ENCODE measurements at places on chromosomes 7 and 10. TPM values are rescaled to one million over a fixed set of nuclear protein-coding genes. Genes with fewer than 3 reads are reported as not detected.

LMOD2 gene
- total RNA-seq: not detected

VWA2 gene
- 0.22 TPM for total RNA-seq

ZNF853 gene
- total RNA-seq: 18.2 TPM

COL26A1 gene
- total RNA-seq: 0.30 TPM

BEND7 gene
- total RNA-seq: 25.2 TPM

PLOD3 gene
- total RNA-seq: 52.5 TPM

ITGB8 gene
- total RNA-seq: 497 TPM

OR6V1 gene
- not detected for total RNA-seq

DNA sequence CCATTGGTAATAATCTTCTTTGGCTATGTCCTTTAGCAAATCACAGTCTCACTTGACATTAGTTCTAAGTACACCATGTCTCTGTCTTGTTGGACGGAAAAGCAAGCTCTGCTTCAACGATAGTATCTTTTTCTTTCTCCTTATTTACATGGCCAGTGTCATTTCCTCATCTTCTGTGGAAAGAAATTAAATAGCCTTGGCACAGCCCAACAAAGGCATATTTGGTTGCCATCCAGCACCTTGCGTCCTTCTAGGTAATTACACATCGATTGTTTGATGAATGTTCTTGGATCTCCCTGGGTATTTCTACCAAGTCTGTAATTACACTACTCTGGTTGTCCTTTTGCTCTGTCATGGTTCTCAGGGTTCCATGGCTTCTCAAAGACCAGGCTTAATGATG, 183.1 kb downstream of the CHN2 start:
- no peaks in the 10 kb centered on the region for H3K27me3 ChIP-seq
- H3K4me3 ChIP-seq: no peak overlapping the region
- H3K36me3 ChIP-seq: no peaks in the 10 kb centered on the region
- DNase-seq: no peak
- H3K4me1 ChIP-seq: no peaks in the 10 kb centered on the region

DNA sequence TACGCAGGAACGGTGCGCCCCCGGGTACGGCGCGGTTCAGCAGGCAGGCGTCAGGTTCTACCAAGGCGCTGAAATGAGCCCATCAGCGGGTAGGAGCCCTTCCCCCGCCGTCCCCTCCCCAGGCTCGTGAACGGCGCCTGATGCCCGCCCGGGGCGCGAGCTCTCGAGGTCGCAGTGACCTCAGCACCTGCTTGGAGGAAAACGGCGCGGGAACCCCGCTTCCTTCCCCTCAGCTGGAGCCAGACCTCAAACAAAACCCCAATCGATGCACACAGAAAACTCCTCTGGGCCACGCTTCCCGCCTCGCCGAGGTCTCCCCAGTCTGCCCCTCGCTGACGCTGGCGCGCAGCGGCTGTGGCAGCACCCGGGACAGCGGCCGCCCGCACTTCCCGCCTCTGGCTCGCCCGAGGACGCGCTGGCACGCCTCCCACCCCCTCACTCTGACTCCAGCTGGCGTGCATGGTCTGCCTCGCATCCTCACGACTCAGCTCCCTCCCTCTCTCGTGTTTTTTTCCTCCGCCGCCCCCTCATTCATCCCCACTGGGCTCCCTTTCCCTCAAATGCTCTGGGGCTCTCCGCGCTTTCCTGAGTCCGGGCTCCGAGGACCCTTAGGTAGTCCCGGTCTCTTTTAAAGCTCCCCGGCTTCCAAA, 514 bp upstream of the GAD2 start:
- no peak overlapping the region for H3K4me3 ChIP-seq
- no peak for DNase-seq
- H3K36me3 ChIP-seq: no peaks in the 10 kb centered on the region
- no peak overlapping the region for H3K27ac ChIP-seq
- no peaks in the 10 kb centered on the region for H3K27me3 ChIP-seq

DNA sequence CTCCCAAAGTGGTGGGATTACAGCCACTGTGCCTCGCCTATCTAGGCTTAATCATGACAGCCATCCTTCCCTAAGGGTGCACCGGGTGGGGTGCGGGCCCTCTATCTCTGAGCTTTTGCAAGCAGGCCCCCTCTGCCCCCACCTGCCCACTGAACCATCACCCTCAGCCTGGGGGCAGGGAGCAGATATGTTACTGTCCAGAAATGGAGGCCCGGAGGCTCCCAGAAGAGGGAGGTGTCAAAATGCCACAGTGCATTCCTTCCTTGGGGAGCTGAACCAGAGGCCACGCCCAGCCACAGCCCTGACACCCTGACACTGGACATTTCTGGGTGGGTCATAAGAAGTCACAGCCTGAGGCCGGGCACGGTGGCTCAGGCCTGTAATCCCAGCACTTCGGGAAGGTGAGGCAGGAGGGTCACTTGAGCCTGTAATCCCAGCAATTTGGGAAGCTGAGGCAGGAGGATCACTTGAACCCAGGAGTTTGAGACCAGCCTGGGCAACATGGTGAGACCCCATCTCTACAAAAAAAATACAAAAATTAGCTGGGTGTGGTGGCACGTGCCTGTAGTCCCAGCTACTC, 129.8 kb upstream of the TNRC18 start:
- peak overlapping the region; percentile 98 for H3K27ac ChIP-seq
- no peaks in the 10 kb centered on the region for H3K27me3 ChIP-seq
- no peak for DNase-seq
- H3K4me3 ChIP-seq: no peak overlapping the region
- H3K4me1 ChIP-seq: no peaks in the 10 kb centered on the region

DNA sequence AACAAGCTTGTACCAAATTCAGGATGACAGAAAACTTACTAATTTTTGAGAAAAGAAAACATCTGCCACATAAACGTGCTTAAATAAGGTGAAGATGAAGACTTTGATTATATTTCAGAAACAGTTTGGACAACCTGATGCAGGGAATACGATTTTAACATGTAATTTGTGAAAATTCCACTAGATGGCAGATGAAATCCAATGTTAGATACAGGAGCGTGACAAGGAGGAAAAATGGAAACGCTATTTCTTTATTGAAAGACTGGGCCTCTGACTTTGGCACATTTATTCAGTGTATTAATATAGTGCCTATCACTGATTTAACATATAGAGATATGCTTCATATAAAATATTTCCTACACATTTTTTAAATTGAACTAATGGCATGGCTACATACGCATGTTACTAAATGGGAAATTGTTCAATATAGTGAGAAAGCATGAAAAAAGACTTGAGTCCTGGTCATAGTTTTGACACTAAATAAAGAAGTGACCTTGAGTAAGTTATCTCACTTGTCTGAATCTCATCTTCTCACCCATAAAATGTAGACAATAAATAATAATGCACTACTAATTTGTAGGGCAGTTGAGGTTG, 60.7 kb downstream of the CD36 start:
- H3K36me3 ChIP-seq: no peaks in the 10 kb centered on the region
- no peaks in the 10 kb centered on the region for H3K27me3 ChIP-seq
- no peak for DNase-seq
- peak overlapping the region; percentile 29 for H3K27ac ChIP-seq

GRCh38 chr7:55535617-55536016, 36.7 kb downstream of the VOPP1 start:
- H3K36me3 ChIP-seq: no peaks in the 10 kb centered on the region
- no peak for DNase-seq
- H3K27ac ChIP-seq: peak overlapping the region; percentile 77
- H3K4me1 ChIP-seq: peaks cover 52% of the 10 kb centered on the region
- H3K4me3 ChIP-seq: no peak overlapping the region
- H3K27me3 ChIP-seq: no peaks in the 10 kb centered on the region

DNA sequence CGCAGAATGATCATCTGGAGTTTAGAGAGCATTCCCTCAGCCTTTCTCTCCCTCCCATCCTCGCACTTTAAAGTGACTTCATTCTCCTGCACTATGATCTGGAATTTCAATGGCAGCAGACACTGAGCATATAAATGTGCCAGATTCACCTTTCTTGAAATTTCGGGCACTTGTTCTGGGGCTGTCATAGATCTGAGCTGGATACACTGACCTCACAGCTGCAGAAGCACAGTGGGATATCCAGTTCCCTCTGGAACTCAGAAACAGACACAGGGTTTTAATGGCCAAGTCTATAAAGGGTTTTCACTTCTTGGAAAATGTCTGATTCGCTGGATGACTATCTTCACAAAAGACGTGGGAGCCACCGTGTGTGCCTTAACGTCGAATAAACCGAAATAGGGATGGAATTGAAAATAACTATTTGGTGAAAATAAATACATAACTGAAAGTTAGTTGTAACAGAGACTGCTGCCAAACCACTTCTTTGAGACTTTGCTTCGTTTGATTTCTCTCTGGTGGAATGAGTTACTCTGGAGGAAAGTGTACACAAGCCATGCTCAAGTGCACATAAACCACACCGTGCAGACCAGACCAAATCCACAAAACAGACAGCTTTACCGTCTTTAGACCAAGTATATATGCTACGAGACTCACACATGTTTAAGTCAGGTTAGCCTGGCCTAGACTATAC, 126.1 kb downstream of the SVIL start:
- H3K4me3 ChIP-seq: no peak overlapping the region
- H3K27ac ChIP-seq: no peak overlapping the region
- peaks cover 6% of the 10 kb centered on the region for H3K36me3 ChIP-seq
- no peaks in the 10 kb centered on the region for H3K4me1 ChIP-seq
- no peaks in the 10 kb centered on the region for H3K27me3 ChIP-seq
- no peak for DNase-seq

DNA sequence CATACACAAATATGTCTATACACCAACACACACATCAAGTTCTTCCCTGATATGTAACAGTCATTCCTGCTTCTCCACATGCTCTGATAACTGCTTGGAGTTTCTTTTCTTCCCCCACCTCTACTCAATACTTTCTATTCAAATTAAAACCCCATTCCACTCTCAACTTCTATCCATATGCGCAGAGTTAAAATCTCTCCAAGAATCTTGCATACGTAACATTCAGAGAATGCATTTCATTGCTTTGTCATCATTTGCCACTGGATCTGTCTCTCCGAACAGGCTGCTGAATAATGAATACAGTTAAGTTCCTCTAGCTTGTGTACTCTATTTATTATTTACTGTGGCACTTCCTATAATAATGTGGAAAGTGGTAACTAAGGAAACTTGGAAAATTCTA, 68.8 kb downstream of the DGKB start:
- DNase-seq: no peak
- peaks cover 3% of the 10 kb centered on the region for H3K4me1 ChIP-seq
- H3K27me3 ChIP-seq: no peaks in the 10 kb centered on the region
- H3K4me3 ChIP-seq: no peak overlapping the region

- no peaks in the 10 kb centered on the region for H3K4me1 ChIP-seq
- H3K27me3 ChIP-seq: no peaks in the 10 kb centered on the region
- DNase-seq: no peak
- no peak overlapping the region for H3K27ac ChIP-seq
Observed at GRCh38 chr7:150357270-150357669, 11.4 kb upstream of the REPIN1 start.

GRCh38 chr7:55536619-55537457, 35.5 kb downstream of the VOPP1 start:
- H3K36me3 ChIP-seq: no peaks in the 10 kb centered on the region
- no peaks in the 10 kb centered on the region for H3K27me3 ChIP-seq
- peaks cover 75% of the 10 kb centered on the region for H3K4me1 ChIP-seq

- no peaks in the 10 kb centered on the region for H3K27me3 ChIP-seq
- no peak overlapping the region for H3K27ac ChIP-seq
- peaks cover 7% of the 10 kb centered on the region for H3K4me1 ChIP-seq
- H3K36me3 ChIP-seq: no peaks in the 10 kb centered on the region
- peak overlapping the region; percentile 69 for H3K4me3 ChIP-seq
Observed at GRCh38 chr7:54757711-54758110, 1.3 kb downstream of the SEC61G start.

DNA sequence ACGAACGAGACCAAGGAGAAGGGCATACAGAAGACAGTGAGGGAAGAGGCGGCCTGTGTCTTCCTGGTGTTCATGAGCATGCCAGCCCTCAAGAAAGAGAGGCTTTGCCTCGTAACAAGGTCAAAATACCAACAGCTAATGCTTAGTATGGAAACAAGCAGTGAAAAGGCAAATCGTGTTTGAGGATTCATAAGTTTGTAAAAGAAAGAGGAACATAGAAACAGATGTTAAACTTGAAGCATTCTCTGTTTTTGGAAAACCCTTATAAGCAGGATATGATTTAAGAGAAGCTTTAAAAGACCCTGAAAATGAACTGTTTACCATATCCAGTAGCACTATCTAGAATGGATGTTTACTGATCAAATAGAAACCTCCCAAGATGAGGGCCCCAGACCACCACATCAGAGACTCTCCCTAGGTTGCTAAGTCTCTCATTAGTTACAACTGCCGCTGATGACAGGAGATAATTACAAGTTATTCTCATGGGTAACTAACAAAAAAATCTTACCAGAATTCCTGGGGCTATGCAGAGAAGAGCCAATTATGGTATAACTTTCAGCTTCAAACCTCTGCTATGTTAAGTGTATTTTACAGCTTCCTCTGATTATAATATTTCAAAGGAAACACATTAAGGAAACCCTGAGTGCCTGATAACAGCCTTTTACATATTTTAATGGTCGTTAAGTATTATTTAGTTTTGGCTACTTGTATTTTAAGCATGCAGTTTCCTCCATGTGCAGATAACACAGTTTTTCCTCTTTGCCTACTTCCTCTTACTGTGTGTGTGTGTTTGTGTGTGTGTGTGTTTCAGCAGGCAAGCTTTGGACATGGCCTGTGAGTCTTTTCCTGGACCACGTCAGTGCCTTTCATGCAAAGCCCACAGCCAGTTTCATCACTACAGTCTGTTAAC, 17.9 kb downstream of the JCAD start:
- no peak for DNase-seq
- H3K27me3 ChIP-seq: no peaks in the 10 kb centered on the region
- no peak overlapping the region for H3K4me3 ChIP-seq
- H3K27ac ChIP-seq: peak overlapping the region; percentile 12

- H3K4me3 ChIP-seq: no peak overlapping the region
- H3K27ac ChIP-seq: no peak overlapping the region
- no peaks in the 10 kb centered on the region for H3K36me3 ChIP-seq
- no peaks in the 10 kb centered on the region for H3K27me3 ChIP-seq
- no peak for DNase-seq
Observed at GRCh38 chr7:31796375-31796774, 109.4 kb downstream of the PPP1R17 start.

GRCh38 chr10:97936126-97936525, 86.5 kb downstream of the GOLGA7B start:
- H3K27ac ChIP-seq: no peak overlapping the region
- H3K27me3 ChIP-seq: no peaks in the 10 kb centered on the region
- no peak for DNase-seq
- H3K36me3 ChIP-seq: no peaks in the 10 kb centered on the region
